Stimulated activated CD4-positive, alpha-beta T cell treated with anti-CD3 and anti-CD28 coated beads, Interleukin-4, amount 100 ng/mL, for 1 hour (primary cell): ENCODE measurements at places on chromosomes 6 and 20.

DNA sequence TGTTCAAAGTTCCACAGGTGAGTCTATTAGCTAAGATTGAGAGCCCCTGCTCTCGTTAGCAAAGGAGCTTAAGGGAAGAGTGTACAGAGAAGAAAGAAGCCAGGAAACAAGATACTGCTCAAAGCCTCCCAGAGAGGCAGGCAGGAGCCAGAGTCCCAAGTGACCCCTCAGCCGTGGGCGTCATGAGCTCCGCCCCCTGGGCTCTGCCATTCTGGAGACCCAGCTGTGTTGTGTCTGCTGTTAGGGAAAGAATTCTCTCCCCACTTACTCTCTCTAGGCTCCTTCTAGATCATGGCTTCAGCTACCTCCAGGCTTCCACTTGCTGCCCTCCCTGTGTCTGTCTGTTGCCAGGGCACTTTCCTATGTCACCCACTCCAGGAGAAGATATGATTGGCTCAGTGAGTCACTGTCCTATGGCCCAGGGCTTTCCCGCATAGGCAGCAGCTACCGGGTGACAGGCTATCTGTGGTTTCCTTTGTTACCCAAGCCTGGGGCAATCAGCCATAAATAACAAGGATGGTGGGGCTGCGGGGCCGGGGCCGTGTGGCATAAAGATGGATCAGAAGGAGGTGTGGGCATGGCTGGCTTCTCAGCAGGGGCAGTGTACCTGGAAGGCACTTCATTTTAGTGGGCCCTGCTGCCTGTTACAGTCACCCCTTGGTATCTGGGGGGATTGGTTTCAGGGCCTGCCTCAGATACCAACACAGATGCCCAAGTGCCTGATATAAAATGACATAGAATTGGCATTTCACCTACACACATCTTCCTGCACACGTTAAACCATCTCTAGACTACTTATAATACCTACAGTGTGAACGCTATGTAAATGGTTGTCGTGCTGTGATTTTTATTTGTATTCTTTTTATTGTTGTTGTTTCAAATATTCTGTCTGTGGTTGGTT lies 118.9 kb downstream of the ARMC2 start:
- DNase-seq = no peak

DNA sequence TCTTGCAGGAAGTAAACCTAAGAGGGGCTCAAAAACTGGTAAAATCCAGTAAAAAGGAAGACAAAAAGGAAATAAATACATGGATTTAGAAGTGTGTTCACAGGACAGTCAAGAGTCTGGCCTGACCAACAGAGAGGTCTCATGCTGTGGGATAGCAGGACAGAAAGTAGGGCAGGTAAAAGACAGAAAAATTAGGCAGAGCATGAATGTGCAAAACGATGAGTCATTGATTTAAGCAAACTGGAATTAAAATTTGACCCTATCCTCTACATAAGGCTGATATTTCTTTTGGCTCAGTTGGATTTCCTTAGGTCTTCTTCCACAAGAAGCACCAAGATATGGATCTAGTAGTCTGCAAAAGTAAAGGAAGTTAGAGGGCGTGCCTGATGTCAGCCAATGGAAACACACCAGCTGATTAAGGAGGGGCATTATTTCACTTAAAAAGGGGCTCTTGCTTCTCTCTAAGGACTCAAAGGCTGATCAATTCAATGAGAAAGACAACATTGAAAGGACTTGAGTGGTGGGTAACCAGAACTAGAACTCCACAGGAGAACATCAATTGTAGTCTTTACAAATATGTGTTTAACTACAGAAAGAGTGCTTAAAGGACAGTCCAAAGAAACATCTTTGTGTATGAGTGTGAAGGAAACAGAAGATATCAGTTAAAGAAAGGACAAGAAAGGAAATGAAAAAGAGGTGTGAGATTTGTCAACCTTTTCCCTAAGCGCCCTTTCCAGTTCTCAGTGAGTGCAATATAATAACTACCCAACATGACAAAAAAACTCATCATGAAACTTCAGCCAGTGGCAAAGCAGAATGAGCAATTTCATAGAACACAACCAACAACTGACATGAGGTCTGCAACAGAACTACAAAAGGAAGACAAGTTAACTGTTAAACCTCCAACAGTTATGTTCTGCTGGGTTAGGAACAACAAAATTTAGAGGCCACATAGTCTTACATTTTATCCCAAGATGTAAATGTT lies 19.4 kb upstream of the MYB start:
- no peak for DNase-seq

GRCh38 chr20:52941808-52942207 lies 30.4 kb upstream of the TSHZ2 start:
- no peak for DNase-seq

GRCh38 chr20:62784497-62784896 lies 11.8 kb upstream of the MRGBP start:
- DNase-seq = no peak

GRCh38 chr6:39209360-39209811 lies 19.9 kb downstream of the KCNK5 start:
- DNase-seq = no peak
